ENCODE measurements at places on chromosomes 6 and 20. TPM values are rescaled to one million over a fixed set of nuclear protein-coding genes. Genes with fewer than 3 reads are reported as not detected.

GRCh38 chr6:129544892-129545612 is 164.9 kb downstream of the ARHGAP18 start:
- DNase-seq, result no peak

GRCh38 chr20:62335532-62335931 is 31.6 kb downstream of the LAMA5 start:
- no peak for DNase-seq

- no peak for DNase-seq
These were observed 5.6 kb upstream of the CNPY3 start for GRCh38 chr6:42923666-42924065.

DNA sequence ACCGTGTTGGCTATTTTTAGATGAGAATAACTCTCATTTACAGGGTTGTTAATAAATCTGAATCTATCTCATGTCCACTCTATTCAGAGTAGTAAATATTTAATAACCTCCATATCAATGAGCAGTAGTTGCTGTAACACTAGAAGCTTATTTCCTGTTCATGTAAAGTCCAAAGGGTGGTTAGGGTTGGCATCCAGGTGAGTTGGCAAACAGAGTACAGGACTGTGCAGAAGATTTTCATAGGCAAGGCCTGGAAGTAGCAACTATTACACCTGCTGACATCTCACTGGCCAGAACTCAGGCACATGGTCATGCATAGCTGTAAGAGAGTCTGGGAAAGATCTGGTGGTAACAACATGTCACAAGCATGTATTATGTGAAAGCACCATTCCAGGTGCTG is 147.5 kb downstream of the PHF3 start:
- no peak for DNase-seq

DNA sequence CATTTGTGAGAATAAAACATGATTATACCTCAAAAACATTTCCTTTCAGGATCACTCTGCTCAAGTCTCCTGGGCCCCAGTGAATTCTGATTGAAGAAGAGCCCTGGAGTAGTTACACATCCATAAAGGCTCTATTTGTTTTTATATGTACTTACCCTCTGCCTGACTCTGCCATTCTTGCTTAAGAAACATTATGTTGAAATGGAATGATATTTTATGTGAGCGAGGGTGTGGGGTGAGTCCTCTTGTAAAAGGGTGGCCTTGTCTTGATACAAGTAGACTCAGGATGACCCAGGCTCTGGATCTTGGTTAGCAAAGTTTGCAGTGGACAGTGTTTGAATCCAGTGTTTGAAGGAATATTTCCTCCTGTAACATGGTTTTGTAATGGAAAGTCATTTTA is 215.4 kb upstream of the PREP start:
- no peak for DNase-seq

Gene SLC35D3
- polyA plus RNA-seq, result 0.13 TPM

DNA sequence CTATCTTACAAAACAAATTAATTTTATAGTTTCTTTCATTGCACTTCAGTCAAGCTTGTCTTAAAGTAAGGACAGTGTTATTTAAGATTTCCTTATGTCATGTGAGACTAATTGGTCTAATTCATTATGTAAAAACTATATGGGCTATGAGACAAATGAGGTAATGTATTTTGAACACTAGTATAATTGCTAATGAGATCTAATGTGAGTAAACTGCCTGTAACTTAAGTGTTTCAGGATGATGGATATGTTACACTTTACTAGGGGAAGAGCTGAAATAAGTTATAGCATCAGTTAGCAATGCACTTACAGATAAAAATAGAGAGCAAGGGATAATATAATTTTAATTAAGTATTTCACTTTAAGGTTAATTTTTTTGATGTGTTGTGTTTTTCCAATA is 386.3 kb upstream of the MAP3K7 start:
- no peak for DNase-seq

Gene CDSN
- polyA plus RNA-seq, result not detected
